ENCODE measurements at places on chromosomes 12 and 14.

GRCh38 chr12:119796292-119796691 lies 80.8 kb downstream of the CIT start:
- no peak for DNase-seq

GRCh38 chr14:35783699-35784098 lies 25.4 kb downstream of the RALGAPA1 start:
- DNase-seq = no peak

DNA sequence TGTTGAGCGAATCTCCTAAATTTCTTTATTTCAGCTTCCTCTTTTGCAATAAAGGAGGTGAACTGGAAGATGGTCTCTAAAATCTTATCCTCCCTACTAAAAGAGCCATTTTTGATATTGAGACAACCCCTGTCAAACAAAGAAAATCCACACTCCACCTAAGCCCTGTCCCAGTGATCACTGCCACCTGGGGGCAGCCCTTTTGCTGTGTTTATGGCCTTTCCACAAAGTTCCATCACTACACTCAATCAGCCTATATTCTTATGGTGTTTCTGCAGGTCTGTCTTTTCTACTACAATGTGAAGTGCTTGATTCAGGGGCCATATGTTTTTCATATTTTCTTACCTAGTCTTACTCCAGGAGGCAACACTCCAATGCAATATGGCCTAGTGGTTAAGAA lies 163.7 kb downstream of the BMP4 start:
- no peak for DNase-seq

DNA sequence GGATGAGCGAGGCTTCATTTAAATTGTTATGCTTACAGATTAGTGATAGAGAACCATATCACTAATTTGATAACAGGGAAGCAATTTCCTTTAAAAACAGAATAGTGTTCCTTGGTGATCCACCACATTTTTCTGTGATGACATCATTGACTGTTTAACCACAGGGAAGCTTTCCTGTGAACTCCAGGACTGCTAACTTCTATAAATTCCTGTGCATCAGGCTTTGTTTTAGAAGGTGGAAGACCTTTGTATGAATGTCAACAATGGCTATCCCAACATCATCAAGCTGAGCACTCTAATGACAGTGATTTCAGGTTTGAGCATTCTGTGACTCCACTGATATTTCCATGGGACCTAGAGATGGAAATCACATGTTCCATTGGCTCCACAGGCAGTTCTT lies 177.1 kb downstream of the RMST start:
- DNase-seq = no peak

DNA sequence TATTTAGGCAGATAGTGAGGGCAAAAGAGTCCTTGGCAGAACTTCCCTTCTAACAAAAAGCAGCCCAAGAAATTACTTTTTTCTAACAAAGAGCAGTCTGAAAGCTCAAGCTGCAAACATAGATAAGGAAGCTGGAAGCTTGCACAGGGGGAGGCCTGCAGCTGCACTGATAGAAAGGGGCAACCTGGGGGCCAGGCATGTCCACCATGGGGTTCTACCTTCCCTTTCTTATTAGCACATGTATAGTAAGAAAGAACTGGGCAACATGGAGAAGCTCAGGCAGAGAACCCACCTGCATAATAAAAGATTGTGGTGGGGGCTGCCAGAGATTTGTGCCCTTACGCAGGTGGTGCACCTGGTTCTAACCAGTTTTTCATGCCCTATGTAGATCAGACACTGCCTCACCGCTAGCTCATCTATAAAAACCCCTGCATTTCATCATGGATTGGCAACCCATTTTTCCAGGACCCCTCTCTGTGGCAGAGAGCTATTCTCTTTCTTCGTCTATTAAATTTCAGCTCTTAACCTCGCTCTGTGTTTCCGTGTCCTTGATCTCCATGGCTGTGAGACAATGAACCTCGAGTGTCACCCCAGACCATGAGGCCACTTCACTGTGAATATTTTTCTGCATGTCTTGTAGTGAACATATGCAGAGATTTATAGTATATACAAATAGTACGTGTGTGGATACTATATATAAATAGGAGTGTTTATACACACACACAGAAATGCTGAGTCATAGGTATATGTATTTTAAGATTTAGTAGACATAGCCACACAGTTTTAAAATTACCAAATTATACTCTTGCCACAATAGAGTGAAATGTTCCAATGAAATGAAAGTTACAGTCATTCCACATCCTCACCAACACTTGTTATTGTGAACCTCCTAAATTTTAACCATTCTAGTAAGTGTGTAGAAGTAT lies 53.0 kb downstream of the PEX5 start:
- DNase-seq = no peak

DNA sequence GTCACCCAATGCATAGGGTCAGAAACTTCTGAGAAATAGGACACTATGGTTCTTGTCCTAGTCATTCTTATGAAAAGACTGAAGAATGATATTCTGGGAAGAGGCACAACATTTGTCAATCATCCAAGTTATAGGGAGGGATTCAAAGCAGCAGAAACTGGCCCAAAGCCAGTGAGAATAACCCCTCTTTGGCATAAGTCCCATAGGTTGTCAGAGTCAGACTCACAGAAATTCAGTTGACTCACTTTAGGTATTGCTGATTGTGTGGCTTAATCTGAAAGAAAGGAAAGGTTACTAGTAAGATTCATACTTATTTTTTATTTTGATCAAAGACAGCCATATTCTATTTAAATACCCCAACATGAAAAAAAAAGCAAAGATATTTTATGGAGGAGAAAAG lies 151.0 kb downstream of the SRGAP1 start:
- DNase-seq = no peak
